ENCODE measurements at places on chromosomes 2 and 18. TPM values are rescaled to one million over a fixed set of nuclear protein-coding genes. Genes with fewer than 3 reads are reported as not detected.

GRCh38 chr2:100039291-100039980 is 103.0 kb downstream of the AFF3 start:
- no peak for DNase-seq

DNA sequence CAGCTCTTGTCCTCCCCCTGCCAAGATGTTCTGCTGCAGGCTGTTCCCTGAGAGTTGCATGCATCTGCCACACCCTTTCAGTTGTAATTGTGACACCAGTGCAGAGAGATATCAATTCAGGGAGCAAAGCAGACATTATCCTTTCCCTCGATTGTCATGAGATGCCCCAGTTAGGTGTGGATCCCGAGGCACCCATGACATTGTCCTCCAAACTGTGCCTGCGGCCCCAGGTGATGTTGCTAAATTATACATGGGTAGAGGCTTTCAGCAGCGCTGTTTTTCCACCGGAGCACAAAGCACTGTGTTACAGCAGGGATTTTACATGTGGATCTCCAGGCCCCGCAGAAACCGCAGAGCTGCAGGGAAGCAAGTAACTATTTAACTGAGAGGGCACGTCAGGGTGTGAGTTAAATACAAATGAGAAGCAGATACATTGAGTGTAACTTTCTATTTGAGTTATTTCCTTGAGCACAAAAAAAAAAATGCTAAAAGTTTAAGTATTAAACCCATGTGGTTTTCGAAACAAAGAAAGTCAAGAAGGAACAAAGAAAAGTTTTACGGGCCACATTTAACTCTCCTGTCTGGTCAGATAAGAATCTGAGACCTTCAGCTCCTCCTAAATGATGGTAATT is 90.3 kb upstream of the BCL2L11 start:
- no peak for DNase-seq

DNA sequence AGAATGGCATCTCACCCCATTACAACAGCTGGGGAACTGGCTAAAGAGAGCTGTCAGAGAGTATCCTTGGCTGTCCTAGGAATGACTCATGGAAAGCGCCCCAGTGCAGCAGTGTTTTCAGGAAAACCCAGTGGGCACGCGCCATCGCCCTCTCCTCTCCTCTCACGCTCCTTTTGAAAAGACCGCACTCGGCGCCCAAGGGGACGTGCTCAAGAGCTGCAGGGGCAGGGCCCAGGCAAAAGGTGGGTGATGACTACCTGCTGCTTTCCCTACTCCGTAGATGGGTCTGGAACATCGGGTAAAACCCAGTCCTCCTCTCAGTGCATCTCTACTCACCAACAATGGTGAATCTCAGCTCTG is 68.1 kb downstream of the EMILIN2 start:
- no peak for DNase-seq

DNA sequence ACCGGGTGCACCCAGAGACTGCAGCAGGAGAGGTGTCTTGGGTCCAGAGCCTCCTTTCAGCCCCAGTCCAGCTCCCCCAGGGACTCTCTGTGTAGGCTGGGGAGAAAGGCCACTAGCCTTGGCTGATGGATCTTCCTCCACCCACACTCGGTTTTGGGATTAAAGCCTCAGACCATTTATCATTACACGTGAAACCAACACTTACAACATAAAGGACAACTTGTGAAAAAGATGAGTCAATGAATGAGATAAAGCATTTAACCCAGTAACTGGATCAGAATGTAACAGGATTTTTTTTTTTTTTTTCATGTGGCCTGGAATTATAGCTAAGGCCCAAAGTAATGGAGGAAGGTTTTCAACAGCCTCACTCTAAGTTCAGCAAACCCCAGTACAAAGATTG is 32.1 kb downstream of the NAT8 start:
- no peak for DNase-seq

NPHP1 gene
- polyA plus RNA-seq, result 5.5 TPM

SLC23A3 gene
- polyA plus RNA-seq, result 0.84 TPM
